ENCODE measurements at places on chromosomes 13 and 19. TPM values are rescaled to one million over a fixed set of nuclear protein-coding genes. Genes with fewer than 3 reads are reported as not detected.

GRCh38 chr19:18490728-18491127 lies 31.1 kb downstream of the ELL start:
- ATAC-seq: no peak

GRCh38 chr13:58429917-58430316 lies 798.4 kb downstream of the PCDH17 start:
- ATAC-seq: no peak

DNA sequence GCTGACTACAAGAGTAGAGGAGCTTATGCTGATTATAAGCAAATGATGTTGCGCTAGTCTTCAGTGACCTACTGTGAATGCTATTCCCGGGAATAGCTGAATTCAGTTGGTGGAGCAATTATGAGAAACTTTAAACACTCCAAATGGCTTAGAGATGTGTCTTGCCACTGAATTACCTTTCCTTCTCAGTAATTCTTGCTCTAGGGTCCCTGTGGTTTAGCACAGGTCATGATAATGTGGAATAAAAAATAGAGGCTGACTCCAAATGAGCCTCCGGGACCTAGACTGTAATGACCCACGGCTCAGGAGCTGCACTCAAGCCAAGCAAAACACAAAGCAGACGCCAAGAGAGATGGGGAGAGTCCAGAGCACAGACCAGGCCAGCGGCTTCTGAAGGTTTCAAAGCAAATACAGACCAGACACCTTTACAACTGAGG lies 124.7 kb downstream of the RGCC start:
- ATAC-seq: no peak

- ATAC-seq: peak; percentile 34
Measured at GRCh38 chr19:12723641-12724426, at the start of gene TNPO2. TSS of gene TNPO2 (minus strand) at chr19:12723932. CDS start at chr19:12720977, 2,955 bp downstream.

DNA sequence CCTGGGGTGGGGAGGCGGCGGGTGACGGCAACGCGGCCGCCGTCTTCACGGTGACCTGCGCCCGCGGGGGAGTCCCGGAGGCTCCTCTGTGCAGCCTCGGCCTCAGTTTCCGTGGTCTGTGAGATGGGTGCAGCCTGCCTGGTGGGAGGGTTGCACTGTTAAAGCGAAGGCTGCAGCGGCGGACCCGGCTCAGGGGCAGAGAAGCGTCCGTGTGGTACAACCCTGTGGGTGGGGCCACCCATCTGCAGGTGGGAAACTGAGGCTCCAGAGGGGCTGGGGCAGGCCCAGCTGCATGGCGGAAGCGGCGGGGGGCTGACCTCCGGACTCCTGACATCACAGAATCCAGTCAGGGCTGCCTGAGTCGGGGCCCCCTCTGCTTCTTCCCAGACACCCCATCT lies 481 bp downstream of the FGF22 start:
- ATAC-seq: no peak

GRCh38 chr13:55615081-55615480 lies 1525.6 kb upstream of the PRR20A start:
- no peak for ATAC-seq

DNA sequence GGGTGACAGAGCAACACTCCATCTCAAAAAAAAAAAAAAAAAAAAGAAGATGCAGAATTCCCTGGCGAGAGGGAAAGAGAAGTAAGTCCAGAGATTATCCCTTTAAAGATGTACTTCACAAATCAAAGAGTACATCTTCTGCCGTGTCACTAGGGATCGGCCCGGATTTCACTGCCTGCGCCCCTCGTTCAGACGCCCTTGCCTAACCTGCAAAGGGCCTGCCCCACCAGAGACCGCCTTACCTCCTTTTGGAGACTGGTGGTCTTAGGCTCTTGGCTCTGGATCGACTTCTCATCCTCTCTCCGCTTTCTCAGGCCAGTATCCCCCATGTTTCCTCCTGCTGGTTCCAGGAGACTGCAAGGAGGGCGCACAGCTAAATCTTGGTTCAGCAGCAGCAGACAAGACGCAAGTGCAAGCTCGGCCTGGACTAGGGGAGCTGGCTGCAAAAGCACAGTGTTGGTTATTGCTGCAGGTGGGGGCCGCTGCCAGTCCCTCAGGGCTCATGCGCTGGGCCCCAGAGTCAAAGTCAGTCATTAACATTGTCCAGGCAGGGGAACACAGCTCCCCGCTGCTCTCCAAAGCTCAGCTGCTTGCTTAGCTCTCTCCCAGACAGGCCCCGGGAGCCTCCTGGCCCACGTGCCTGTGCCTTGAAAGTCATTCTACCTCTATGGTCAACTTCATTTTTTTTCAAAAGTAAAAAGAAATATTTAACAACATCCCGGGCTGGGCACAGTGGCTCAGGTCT lies 1.2 kb downstream of the SLC7A9 start:
- ATAC-seq: no peak

- ATAC-seq: no peak
Measured at GRCh38 chr13:113479179-113479578, 11.3 kb downstream of the DCUN1D2 start.

GRCh38 chr19:952049-952679 lies 26.3 kb downstream of the ARID3A start:
- no peak for ATAC-seq

GRCh38 chr13:50158385-50159165 lies 143.3 kb downstream of the KCNRG start:
- ATAC-seq: peak; percentile 24

DNA sequence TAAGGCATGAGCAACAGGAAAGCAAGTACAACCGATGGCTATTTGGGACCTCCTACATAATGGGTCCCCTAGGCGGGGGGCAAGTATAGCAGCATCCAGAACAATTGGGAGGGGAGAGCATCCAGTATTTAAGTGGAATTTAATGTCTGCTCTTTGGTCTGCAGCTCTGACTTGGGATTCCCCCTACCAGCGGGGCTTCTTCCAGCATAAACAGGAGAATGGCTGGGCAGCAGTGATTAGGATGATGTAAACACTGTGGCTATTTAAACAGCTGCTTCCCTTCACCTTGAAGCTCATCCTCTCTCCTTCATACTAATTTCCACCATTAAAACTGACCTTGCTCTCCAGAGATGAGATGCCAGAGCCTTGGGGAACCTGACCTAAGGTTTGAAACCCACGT lies 73.9 kb upstream of the OXGR1 start:
- ATAC-seq: no peak

DNA sequence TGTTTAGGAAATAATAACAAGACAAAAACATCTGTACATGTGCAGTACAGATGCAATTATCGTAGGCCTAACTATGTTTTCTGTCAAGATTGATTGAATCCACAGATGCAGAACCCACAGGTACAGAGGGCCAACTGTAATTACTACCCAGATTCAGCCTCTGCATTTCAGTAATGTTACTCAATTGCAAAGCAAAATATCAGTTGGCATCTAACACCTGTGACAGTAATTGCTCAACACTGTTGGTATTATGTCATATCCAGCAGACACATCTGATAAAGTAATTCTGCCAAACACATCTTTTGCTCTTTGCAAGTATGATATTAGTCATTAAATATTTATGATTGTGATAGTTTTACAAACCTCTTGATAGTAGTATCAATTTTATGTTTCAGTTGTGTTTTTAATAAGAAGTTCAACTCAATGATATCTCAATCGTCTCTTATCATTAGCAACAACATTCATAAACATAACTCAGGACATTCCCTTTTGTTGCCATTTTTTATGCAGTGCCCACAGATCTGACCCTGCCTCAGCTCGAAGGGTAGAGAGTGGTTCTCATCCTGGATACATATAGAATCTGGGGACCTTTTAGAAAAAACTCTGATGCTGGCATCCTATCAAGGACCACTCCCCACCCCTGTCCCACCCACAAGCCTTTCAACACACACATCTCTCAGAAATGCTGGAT lies 104.7 kb downstream of the MYCBP2 start:
- ATAC-seq: peak; percentile 62

- ATAC-seq: peak; percentile 61
Measured at GRCh38 chr19:16435999-16436650, 35.6 kb downstream of the EPS15L1 start.

DNA sequence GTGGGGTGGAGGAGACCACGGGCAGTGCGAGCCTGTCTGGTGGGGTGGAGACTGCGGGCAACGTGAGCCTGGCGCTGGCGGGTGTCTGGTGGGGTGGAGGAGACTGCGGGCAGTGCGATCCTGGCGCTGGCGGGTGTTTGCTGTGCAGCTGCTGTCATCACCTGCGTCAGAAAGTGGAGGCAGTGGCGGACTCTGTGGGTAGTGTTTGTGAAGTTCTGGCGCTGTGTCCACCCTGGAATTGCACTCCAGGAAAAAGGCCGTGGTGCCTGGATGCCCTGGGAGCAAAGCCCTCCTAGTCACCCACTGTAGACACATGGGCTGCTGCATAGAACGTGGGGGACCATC lies 6.2 kb downstream of the TEX29 start:
- no peak for ATAC-seq

- ATAC-seq: no peak
Measured at GRCh38 chr13:42625611-42626010, 51.7 kb downstream of the TNFSF11 start.

DNA sequence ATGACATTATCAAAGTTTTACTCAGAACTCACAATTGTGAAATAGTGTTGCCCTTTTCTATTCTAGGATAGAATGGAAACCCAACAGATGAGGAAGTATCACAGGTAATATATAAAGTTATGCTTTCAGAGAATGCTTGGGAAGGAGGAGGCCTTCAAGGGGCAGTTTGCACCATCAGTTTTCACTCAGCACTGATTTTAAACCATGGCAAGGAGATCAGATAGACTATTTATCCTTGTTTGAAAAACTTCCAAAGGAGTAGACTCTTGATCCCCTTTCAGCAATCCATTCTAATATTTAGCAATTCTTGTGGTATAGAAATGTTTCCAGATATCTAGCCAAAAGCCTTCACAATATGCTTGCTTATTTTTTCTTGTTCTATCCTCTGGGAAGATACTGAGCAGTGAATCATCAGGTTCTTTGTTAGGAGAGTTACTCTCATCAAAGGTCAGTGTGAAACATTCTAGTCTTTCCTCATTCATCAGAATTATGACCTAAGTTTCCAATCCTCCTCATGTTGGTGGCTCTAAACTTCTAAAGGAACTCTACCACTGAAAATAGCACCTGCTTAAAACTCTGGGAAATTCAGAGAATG lies 3.8 kb downstream of the GPC6 start:
- no peak for ATAC-seq

GRCh38 chr19:38543807-38544568 lies 73.8 kb downstream of the MAP4K1 start:
- peak; percentile 90 for ATAC-seq

DNA sequence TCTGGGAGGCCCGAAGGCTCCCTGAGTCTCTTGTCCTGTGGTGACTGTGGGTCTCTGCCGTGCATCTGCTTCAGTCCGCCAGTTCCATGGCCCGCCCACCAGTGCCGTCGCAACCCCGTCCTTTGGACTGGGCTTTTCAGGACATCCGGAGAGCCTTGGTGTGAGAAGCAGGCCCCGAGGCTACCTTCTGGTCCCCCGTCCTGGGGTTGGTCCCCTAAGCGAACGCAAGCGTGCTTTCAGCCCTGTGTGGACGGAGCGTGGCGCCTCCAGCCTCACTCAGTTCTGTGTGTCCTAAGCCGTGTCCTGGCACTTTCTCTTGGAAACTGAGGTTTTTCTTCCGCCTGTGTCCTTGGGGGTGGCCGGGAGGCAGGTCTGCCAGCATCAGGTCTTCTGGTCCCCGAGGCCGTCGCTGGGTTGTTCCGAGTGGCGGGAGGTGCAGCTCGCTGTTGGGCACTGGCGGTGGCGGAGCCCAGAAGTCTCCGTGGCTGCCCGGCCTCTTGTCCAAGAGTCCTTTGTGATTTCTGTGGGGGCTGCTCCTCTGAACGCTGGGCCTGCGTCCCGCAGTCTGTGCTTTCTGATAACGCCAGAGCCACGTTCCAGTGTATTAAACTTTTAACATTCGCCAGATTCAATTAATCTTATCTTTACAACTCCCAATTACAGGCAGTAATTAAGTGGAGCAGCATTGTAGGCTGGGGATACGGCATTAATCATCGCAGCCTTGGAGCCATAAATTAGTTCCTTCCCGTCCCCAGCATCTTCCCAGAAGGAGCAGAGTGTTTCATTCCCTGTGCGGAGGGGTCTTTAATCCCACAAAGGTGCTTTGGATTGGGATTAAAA lies 99.5 kb downstream of the KDM4B start:
- no peak for ATAC-seq

DNA sequence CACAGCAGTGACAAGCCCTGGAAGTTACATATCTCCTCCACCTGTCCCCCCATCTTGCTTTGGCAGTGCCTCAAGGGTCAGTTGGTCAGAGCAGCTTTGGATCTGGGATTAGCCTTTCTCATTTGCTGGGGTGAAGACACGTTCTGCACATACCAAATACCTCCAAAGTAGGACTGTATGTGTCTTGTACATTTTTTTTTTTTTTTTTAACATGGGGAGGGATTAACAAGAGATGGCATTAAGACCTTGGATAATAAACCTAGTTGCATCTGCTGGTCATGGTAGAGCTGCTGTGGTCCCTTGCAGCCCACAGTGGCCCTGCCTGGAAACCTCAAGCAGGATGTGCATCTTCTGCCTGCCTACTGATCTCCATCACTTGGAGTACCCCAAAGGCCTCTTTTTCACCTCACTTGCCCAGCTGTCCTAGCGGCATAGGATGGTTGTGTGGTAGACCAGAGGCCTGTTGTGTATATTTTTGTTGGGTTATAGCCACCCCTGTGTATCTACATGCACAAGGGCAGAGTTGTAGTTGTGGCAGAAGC lies 2.5 kb downstream of the RPS19 start:
- no peak for ATAC-seq

DNA sequence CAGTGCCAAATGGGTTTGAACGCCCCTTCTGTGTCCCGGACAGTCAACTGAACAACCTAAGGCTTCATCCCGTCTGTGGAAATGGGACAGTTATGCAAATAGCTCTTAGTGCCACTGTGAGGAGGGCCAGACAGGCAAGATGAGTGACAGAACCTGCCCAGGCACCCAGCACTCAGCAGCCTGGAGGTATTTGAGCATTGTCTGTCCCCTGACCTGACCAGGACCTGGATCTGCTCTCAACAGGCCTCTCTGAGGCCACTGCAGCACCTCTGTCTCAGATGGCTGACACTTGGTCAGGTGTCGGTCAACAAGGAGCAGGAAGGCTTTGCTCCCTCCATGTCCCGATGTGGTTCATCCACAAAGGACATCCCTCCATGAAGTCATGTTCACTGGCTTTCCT lies 67.9 kb downstream of the CCDC70 start:
- ATAC-seq: no peak

- no peak for ATAC-seq
Measured at GRCh38 chr13:112101360-112101930, 34.5 kb downstream of the SOX1 start.

DNA sequence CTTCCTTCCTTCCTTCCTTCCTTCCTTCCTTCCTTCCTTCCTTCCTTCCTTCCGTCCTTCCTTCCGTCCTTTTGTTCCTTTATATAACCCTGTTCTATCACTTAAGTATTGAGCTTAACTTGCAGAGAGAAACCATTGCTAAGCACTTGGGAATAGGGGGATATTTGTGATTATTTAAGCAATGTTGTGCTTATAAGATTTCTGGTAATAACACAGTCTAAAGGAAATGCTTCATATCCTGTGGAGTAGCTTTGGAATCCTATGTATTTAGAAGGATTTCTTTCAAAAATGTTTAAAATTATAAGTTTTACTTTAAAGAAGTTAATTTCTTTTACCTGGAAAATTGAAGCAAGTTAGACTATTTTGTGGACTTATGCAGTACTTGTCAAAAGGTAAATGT lies 209.8 kb downstream of the PCCA start:
- ATAC-seq: no peak

- no peak for ATAC-seq
Measured at GRCh38 chr19:16627193-16627927, 644 bp downstream of the MED26 start.

Gene TUBGCP3
- 46.4 TPM for total RNA-seq

Gene ZNF682
- 8.4 TPM for total RNA-seq

Gene JSRP1
- 1.0 TPM for total RNA-seq

Gene CCDC124
- total RNA-seq: 90.5 TPM

Gene CEACAM1
- total RNA-seq: 24.2 TPM

Gene ADM5
- 8.6 TPM for total RNA-seq

Gene BCAM
- total RNA-seq: not detected

Gene ADGRE3
- total RNA-seq: not detected

Gene MBD3L5
- not detected for total RNA-seq

All from activated T-helper 17 cell treated with anti-CD3 and anti-CD28 coated beads, Interleukin-2, amount 50 U/mL, for 72 hours (primary cell).